ENCODE measurements at places on chromosomes 3 and 15. TPM values are rescaled to one million over a fixed set of nuclear protein-coding genes. Genes with fewer than 3 reads are reported as not detected.

CD47 gene
- 39.2 TPM for total RNA-seq

SEC11A gene
- total RNA-seq = 329 TPM

ACKR2 gene
- not detected for total RNA-seq

FYCO1 gene
- 6.8 TPM for total RNA-seq
